Hindlimb muscle (tissue), 1 donor: ENCODE measurements at places on chromosomes 6 and 20.

DNA sequence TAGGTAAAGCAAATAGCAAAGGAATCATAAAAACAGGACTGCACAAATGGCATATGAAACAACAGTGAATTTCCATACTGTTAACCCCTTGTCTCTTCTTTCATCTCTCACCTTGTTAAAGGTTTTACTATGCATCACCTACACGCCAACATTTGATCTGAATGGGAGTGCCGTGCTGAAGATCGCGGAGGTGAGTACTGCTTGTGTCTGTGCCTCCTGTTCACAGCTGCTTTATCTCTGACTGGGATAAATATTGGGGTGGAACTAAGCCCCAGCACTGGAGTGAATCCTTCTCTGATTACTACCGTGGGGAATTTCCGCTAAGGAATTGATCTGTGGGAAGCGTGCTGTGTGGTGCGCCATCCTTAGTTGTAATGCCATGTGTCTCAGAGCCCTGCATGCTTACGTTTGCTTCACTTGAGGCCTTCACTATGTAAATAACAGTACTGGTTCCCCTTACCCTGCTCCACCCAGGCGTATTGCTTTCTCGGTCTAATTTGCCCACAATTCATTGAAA is 11.4 kb upstream of the PBOV1 start:
- no peak for DNase-seq

DNA sequence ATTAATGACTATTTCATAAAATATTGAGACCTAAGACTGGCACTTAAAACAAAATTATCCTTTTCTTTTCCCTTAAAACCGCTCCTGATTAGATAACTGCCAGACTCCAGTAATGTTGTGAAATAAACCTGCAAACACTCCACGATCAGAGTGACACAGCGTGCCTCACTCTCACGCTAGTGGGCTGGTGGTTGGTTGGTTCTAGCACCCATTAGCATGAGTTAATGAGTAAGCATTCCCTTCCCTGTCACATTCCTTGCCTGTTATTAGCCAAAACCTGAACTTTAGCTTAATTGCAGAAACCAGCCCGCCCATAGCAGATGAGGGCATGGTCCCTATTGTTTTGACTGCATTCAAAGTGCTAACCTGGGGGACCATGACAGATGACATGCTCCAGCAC is 193.4 kb downstream of the CD83 start:
- no peak for DNase-seq

GRCh38 chr6:46381057-46381456 is 110.2 kb downstream of the RCAN2 start:
- DNase-seq: no peak

- no peak for DNase-seq
Measured at GRCh38 chr6:30565772-30566171, 5.5 kb upstream of the ABCF1 start.

DNA sequence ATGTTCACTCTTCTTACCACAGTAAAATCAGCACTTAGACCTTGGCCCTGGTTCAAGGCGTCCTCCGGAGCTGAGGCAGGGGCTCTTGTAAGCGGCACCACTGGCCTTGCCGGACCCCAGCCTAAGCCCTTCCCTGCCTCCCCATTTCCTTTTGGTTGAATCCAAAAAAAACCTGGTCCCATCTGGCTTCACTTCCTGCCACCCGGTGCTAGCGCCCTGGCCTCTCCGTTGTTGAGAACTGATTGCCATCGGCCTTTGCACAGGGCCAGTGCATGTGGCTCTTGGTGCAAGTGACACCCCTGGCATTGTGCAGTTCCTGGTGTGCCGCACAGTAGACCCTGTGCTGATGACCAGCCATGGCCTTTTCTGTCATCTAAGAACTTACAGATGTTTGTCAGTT is 19.0 kb upstream of the RBM38 start:
- no peak for DNase-seq

DNA sequence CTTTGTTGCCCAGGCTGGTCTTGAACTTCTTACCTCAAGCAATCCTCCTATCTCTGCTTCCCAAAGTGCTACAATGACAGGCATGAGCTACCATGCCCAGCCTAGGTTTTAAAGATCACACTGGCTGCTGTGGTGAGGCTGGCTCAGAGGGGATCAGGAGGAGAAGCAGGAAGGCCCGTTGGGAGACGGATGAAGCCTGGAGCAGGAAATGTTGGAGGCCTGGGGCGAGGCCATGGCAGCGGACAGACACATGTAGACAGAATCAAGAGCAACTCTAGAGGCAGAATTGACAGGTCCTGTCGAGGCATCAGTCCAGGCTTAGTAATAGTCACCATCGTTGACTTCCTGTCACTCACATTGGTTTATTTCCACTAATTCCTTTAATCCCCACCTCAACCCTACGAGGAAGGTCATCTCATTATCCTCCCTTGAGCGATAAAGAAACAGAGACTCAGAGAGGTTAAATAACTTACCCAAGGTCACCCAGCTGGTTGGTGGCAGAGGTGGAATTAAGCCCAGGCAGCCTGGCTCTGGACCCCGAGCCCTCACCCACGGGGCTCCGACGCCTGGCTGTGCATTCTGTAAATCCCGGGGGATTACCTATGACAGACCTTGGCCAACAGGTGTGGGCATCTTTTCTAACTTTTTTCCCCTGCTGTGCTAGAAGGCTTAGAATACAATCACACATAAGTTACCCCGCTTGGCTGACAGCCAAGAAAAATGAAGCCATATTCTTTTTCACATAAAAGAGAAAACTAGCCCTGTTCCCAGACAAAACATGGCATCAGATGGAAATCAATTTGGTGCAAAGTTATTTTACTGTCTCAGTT is 113.4 kb downstream of the EYA2 start:
- DNase-seq: no peak

DNA sequence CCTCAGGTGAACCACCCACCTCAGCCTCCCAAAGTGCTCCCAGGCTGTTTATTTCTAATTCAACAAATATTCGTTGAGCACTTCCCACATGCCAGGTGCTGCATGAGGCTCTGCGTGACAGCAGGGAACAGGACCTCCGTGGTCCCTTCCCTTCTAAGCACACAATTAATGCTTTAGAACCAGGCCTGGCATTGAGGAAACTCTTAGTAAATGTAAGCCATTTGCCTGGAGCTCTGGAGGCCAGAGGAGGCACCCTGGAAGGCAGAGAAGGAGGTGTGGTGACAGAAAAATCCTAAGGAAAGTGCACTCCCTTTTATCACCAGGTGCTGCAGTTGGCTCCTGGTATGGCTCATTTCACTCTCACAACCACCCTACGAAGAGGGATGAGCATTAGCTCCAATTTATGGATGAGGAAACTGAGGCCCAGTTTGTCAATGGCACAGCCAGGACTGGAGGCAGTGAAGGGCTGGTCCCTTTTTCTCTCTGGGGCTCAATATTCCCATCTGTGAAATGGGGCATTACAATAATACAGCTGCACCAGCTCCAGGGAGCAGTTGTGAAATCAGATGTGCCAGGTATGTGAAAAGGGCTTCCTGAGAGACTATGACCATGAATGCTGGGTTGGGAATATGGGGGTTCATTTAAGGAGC is 8.1 kb upstream of the ID1 start:
- no peak for DNase-seq

DNA sequence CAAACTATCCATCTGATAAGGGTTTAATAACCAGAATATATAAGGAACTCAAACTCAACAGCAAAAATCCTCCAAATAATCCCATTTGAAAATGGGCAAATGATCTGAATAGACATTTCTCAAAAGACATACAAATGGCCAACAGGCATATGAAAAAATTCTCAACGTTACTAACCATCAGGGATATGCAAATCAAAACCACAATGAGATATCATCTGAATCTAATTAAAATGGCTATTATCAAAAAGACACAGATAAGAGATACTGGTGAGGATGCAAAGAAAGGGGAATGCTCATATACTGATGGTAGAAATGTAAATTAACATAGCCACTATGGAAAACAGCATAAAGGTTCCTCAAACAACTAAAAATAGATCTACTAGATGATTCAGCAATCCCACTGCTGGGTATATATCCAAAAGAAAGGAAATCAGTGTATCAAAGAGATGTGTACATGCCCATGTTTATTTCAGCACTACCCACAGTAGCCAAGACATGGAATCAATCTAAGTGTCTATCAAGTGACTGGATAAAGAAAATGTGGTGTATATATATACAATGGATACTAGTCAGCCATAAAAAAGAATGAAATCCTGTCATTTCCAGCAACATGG is 6.1 kb upstream of the BRD2 start:
- DNase-seq: no peak

GRCh38 chr6:75850026-75850833 is 101.2 kb downstream of the MYO6 start:
- no peak for DNase-seq

DNA sequence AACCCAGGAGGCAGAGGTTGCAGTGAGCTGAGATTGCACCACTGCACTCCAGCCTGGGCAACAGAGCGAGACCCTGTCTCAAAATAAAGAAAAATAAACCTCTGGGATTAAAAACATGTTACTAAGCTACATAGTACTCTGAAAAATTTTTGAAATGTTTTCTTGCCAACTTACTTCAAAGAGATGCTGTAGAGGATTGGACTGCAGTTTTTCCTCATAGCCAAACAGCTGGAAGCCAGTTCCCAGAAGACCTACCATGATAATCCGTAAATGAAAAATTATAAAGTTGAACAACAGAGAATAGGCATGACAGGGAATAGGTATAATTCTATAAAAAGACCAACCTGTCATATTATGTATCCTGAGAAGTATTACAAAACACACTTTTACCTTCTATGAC is 48.0 kb downstream of the RARS2 start:
- DNase-seq: peak; percentile 29

- no peak for DNase-seq
Measured at GRCh38 chr6:135129136-135129856, 51.8 kb upstream of the MYB start.

DNA sequence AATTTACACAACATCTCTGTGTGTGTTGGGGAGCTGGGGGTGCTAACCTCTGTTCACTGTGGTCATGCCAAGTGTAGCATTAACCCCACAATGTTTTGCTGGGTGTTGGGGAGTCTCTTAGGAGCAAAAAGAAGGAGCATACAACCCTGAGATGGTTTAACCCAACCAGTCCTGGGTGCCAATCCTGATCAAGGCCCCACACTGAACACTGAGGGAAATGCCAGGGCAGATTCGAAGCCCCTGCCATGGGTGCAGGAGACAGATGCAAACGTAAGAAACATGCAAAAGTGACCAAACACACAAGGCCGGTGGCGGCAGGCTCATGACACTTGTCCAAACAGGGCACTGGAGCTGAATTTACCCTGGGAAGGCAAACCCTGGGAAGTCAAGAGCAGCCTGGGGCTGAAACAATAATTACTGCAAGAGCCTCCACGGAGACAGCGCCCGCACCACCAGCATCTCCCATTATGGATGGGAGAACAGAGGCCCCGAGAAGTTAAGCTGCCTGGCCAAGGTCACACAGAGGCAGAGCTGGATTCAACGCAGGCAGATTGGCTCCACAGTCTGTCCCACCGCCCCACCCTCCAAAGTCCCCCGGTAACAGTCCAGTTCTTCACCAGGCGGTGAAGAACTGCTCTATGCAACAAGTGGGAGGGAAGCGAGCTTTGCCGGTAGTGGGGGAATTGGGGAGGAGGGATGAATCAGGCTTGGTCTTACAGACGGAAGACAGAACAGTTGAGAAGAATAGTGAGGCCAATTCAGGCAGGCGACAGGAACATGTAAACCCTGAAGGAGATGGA is 8.5 kb downstream of the ACSS1 start:
- DNase-seq: no peak

- no peak for DNase-seq
Measured at GRCh38 chr6:16832043-16832567, 70.8 kb upstream of the ATXN1 start.

DNA sequence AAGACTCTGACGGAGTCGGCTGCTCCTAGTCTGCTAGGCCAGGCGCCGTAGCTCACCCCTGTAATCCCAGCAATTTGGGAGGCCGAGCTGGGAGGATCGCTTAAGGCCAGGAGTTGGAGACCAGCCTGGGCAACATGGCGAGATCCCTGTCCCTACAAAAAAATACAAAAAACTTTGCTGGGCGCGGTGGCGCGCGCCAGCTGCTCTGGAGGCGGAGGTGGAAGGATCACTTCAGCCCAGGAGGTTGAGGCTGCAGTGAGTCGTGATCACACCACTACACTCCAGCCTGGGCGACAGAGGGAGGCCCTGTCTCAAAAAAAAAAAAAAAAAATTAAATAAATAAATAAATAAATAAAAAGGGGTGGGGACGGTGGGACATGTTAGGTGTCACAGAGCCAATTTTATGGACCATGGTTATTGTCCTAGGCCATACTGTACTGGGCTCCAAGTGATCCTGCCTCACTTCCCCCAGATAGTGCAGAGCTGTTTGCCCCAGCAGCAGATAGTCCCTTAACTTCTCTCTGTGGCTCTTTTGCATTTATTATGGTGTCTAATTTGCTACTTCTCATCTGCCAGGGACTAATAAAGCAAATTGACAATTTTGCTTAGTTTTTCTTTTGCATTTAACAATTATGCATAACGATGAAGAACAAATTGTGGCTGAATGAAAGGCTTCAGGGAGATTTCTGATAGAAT is 5.2 kb downstream of the PI16 start:
- no peak for DNase-seq

GRCh38 chr20:5451643-5452210 is 135.0 kb upstream of the PROKR2 start:
- DNase-seq: no peak

DNA sequence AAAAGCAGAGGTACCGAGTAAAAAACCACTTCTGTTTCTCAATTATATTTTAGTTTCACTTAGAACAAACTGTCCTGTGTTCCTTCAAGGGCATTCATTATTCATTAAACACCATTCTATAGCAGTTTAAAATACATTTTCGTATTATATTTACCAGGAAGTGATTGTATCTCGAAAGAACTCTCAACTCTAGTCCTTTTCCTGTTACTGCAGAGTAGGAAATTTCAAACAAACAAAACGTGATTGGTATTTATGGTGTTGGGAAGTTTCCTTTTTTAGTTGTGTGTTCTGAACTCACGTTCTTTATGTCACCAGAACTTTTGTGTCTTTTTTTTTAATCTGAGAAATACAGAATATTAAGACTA is 139.5 kb upstream of the BTBD3 start:
- DNase-seq: no peak

DNA sequence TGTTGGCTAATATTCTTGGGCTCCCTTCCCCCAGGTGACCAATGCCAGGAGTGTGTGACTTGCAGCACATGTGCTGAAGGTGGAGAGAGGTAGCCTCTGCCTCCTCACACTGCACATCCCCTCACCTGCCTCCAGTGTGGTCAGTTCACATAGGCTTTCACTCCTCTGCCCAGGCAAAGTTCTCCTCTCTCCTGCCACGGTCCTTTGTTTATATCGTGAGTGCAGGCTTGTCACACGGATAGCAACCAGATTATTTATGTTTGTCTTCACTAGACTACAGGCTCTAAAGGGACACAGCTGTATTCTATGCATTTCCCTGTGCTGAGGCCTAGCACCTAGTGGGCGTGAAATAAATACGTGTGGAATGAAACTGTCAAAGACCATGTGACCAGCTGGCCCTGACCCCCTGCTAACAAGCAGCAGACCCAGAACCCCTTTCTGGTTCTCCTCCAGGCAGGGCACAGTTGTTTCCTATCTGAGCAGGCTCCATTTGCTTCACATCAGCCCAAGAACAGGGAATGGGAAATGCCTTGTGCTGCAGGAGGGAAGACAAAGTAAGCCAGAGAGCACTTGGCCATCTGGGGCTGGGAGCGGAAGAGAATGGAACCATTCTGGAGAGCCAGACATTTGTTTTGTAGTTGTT is 42.3 kb downstream of the UNC5CL start:
- no peak for DNase-seq
